Breast epithelium (tissue), 4 donors: ENCODE measurements at places on chromosomes 5 and 9. TPM values are rescaled to one million over a fixed set of nuclear protein-coding genes. Genes with fewer than 3 reads are reported as not detected.
A peak's percentile ranks its signal among the peaks of the same experiment; 100 is the strongest.

GRCh38 chr5:43802651-43803050, 199.7 kb downstream of the NNT start:
- H3K4me1 ChIP-seq = no peaks in the 10 kb centered on the region
- H3K27ac ChIP-seq = no peak overlapping the region
- H3K36me3 ChIP-seq = no peaks in the 10 kb centered on the region
- no peak overlapping the region for H3K4me3 ChIP-seq
- no peaks in the 10 kb centered on the region for H3K27me3 ChIP-seq

GRCh38 chr9:75953218-75953617, 62.7 kb downstream of the PCSK5 start:
- no peaks in the 10 kb centered on the region for H3K4me1 ChIP-seq
- H3K27me3 ChIP-seq = no peaks in the 10 kb centered on the region

DNA sequence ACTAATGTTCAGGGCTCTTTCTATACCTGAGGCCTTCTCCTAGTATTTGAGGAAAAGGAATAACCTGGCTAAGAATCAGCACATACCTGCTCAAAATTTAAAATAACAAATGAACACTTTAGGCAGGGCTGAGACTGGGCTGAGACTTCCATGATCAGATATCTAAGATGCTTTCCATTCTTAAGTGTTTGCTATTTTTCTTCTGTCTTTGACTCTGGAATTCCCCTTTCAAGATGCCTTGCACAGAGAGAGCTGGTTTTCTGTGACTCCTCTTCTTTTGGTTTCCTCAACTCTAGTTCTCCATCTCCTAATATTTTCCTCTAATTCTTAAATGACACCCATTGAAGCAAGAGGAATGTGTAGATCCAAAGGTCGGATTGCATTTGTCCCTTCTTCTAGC, 61.1 kb downstream of the DPYSL3 start:
- no peak overlapping the region for H3K4me3 ChIP-seq
- DNase-seq = no peak

- H3K27me3 ChIP-seq = no peaks in the 10 kb centered on the region
- no peaks in the 10 kb centered on the region for H3K4me1 ChIP-seq
- no peak for DNase-seq
- no peak overlapping the region for H3K4me3 ChIP-seq
These were observed 602.1 kb downstream of the TAF11L14 start for GRCh38 chr5:18236386-18236785.

DNA sequence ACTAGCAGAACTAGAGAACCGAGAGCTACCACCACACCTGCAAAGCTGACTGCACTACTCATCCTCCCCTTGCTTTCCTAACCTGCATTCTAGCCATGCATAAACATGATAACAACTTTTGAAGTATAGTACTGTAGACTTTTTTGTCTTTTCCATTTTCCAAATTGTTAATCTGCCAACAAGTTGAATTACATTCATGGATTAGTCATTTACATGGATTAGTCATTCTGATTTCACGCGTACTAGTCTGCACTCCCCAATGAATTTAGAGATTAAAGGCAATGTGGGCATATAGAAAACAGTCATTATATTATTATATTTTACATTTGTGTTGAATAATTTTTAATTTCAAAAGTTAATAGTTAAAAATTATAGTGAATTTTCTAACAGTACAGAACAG, 81.4 kb downstream of the EDIL3 start:
- H3K4me3 ChIP-seq = no peak overlapping the region
- no peaks in the 10 kb centered on the region for H3K27me3 ChIP-seq
- no peaks in the 10 kb centered on the region for H3K36me3 ChIP-seq
- DNase-seq = no peak
- H3K27ac ChIP-seq = no peak overlapping the region

GRCh38 chr9:35657546-35658136, at the start of gene RMRP:
TSS of gene RMRP (minus strand) at chr9:35658019.
- H3K27me3 ChIP-seq = no peaks in the 10 kb centered on the region
- no peaks in the 10 kb centered on the region for H3K4me1 ChIP-seq
- peak within 1 kb of the TSS; percentile 98 for H3K27ac ChIP-seq
- peak within 1 kb of the TSS; percentile 96 for H3K4me3 ChIP-seq
- DNase-seq = peak; percentile 94
- no peaks in the 10 kb centered on the region for H3K36me3 ChIP-seq

DNA sequence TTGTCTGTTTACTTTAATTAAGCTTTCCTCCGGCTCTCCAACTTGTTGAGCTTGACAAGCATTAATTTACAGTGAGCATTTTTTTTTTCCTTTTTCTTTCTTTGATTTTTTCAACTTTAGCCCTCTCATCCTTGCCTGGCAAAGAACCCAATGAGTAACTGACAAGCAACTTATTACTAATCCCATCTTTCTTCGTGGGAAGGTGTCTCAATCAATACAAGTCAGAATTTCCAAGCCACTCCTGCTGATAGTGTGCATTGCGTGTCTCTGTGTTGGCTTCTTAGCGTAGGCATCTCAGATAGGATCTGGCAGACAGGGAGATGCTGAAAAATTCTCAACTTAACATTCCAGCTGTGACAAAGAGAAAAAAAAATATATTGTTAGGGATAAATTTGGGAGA, 527.7 kb upstream of the WWC1 start:
- no peak overlapping the region for H3K4me3 ChIP-seq
- H3K27ac ChIP-seq = no peak overlapping the region
- H3K4me1 ChIP-seq = no peaks in the 10 kb centered on the region
- H3K27me3 ChIP-seq = no peaks in the 10 kb centered on the region
- H3K36me3 ChIP-seq = no peaks in the 10 kb centered on the region

- no peaks in the 10 kb centered on the region for H3K36me3 ChIP-seq
- no peak for DNase-seq
- no peaks in the 10 kb centered on the region for H3K27me3 ChIP-seq
- no peaks in the 10 kb centered on the region for H3K4me1 ChIP-seq
- no peak overlapping the region for H3K4me3 ChIP-seq
These were observed 69.0 kb upstream of the DAPK1 start for GRCh38 chr9:87428659-87429058.

- H3K36me3 ChIP-seq = no peaks in the 10 kb centered on the region
- no peak overlapping the region for H3K4me3 ChIP-seq
- H3K27ac ChIP-seq = no peak overlapping the region
- no peak for DNase-seq
These were observed 53.0 kb downstream of the CXXC5 start for GRCh38 chr5:139701056-139701741.

DNA sequence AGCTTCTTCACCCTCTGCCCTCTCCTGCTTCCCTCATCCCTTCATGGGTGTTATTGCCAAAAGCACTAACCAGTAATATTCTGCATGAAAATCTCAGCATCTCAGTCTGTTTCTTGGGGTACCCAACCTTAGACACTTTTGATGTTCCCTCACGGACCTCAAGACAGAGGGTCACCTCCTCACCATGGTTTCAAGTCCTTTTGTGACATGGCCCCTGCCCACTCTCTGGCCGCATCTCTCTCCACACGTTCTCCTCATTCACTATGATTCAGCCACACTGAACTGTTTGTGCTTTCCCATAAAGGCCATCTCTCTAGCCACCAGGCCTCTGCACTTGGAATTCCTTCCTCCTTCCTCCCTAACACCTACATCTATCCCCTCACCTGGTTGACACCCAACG, 111.5 kb upstream of the SPOCK1 start:
- no peak overlapping the region for H3K4me3 ChIP-seq
- no peaks in the 10 kb centered on the region for H3K27me3 ChIP-seq
- no peaks in the 10 kb centered on the region for H3K4me1 ChIP-seq

DNA sequence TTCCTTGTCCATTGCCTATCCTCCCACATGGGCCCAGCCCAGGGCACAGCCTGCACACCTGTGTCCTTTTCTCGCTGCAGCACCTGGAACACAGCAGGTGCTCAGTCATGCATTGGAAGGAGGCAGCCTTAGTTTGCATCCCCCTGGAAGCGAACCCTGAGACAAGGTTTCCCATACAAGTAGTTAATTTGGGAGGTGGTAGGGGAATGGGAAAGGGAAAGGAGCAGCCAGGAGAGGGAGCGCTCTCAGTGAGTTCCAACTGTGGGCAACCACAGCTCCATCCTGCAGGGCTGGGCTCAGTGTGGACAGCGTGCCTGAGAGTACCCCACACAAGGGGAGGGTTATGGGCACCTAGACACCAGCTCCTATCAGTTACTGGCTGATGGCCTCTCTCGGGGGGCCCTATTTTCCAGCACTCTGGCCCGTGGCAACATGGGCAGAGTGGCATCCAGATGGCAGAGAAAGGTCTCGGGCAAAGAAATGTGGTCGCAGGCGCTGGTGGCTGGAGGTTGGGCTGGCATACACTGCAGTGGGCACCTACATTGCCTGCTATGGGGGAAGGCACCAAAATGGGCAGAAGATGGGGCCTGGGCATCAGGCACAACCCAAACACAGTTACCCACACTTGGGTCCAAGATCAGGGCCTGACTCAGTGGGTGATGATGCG, 50.1 kb downstream of the TSPAN17 start:
- H3K4me1 ChIP-seq = peaks cover 3% of the 10 kb centered on the region
- H3K27ac ChIP-seq = no peak overlapping the region
- H3K4me3 ChIP-seq = no peak overlapping the region
- no peaks in the 10 kb centered on the region for H3K27me3 ChIP-seq
- no peak for DNase-seq

DNA sequence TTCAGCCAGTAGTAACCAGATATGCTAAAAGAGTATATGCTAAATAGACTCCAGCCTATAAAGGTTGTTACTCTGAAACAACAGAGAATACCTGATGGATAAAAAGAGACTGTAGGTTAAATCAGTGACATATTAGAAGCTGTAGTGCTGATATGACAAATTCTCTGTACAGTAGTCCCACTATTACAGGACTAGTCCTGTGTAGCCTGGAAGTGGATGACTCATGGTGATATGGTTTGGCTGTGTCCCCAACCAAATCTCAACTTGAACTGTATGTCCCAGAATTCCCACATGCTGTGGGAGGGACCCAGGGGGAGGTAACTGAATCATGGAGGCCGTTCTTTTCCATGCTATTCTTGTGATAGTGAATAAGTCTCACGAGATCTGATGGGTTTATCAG, 276.2 kb upstream of the POU5F2 start:
- no peak overlapping the region for H3K27ac ChIP-seq
- H3K4me1 ChIP-seq = no peaks in the 10 kb centered on the region
- H3K27me3 ChIP-seq = no peaks in the 10 kb centered on the region
- H3K4me3 ChIP-seq = no peak overlapping the region
- no peak for DNase-seq

DNA sequence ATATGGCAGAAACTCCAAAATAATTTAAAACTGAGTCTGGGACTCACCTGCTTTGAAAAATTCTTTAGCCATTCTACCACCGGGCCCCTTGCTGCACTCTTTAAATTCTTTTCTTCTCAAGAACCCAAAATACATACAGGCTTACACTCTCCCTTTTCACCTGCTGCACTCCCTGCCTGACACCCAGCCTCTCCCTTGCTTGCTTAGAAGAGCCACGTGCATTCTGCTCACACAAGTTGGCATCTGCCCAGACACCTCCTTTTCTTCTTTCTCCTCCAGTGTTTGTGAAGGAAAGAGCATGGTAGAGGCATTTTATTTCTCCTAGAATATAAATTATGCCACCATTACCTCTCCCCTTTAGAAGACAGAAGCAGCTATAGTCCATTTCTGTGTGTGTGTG, 39.0 kb upstream of the AOPEP start:
- H3K36me3 ChIP-seq = no peaks in the 10 kb centered on the region
- no peak for DNase-seq
- H3K4me1 ChIP-seq = no peaks in the 10 kb centered on the region
- H3K4me3 ChIP-seq = no peak overlapping the region
- H3K27ac ChIP-seq = no peak overlapping the region
- no peaks in the 10 kb centered on the region for H3K27me3 ChIP-seq

DNA sequence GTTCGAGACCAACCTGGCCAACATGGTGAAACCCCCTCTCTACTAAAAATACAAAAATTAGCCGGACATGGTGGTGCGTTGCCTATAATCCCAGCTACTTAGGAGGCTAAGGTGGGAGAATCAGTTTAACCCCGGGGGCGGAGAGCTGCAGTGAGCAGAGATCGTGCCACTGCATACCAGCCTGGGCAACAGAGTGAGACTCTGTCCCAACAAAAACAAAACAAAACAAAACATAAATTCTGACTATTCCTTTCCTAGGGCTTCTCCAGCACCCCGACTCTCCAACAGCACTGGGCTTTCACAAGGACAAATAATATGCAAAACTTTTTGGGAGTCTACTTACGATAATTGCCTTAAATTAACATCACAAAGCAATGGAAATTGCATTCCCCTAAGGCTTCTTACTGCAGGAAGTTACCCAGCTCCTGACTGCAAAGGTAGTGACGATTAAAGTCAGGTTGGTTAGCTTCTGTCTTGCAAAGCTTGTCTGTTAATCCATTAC, 15.9 kb upstream of the CDKN2AIPNL start:
- H3K27ac ChIP-seq = no peak overlapping the region
- DNase-seq = no peak
- no peaks in the 10 kb centered on the region for H3K4me1 ChIP-seq
- no peaks in the 10 kb centered on the region for H3K36me3 ChIP-seq
- H3K27me3 ChIP-seq = no peaks in the 10 kb centered on the region

- no peak for DNase-seq
- no peak overlapping the region for H3K27ac ChIP-seq
- H3K36me3 ChIP-seq = no peaks in the 10 kb centered on the region
- H3K4me3 ChIP-seq = no peak overlapping the region
- no peaks in the 10 kb centered on the region for H3K27me3 ChIP-seq
These were observed 20.4 kb downstream of the FNIP1 start for GRCh38 chr5:131776450-131776849.

DNA sequence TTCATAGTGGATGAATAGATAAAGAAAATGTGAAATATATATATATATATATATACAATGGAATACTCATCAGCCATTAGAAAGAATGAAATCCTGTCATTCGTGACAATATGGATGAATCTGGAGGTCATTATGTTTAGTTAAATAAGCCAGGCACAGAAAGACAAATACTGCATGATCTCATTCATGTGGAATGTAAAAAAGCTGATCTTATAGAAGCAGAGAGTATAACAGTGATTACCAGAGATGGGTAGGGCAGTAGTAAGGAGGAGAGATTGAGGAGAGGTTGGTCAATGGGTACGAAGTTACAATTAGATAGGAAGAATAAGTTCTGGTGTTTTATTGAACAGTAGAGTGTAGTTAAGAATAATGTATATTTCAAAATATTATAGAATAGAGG, 19.7 kb upstream of the PCDHAC2 start:
- H3K27me3 ChIP-seq = no peaks in the 10 kb centered on the region
- no peaks in the 10 kb centered on the region for H3K36me3 ChIP-seq
- no peak for DNase-seq
- H3K27ac ChIP-seq = no peak overlapping the region

DNA sequence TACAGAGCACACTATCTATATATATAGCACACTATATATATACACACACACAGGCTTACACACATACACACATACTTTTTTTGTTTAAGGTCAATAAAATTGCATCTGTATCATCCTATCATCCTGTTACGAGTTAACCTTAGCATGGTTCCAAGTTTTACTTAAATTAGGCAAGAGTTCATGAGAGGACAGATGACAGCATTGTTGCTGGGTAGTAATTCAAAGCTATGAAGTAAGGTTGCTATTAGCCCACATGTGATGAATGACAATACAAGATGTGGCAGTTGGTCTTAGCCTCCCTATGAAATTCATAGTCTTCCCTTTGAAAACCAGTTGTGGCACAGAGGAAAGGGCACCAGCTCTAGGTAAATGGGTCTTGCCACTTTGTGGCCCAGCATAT, 438.1 kb downstream of the ACTL7B start:
- DNase-seq = no peak
- no peaks in the 10 kb centered on the region for H3K27me3 ChIP-seq
- H3K4me1 ChIP-seq = no peaks in the 10 kb centered on the region
- H3K36me3 ChIP-seq = no peaks in the 10 kb centered on the region
- no peak overlapping the region for H3K27ac ChIP-seq

The TRPM3 gene
- 0.88 TPM for total RNA-seq

The BAAT gene
- 0.16 TPM for total RNA-seq

The GBGT1 gene
- total RNA-seq = 15.0 TPM

The PCDHGA2 gene
- 6.2 TPM for total RNA-seq

The CEL gene
- total RNA-seq = 0.32 TPM

The ANXA1 gene
- total RNA-seq = 628 TPM

The GHR gene
- 26.5 TPM for total RNA-seq

The SLC46A2 gene
- total RNA-seq = 0.66 TPM

The SLC9A3 gene
- 2.3 TPM for total RNA-seq
